Activated T-helper 9 cell treated with anti-CD3 and anti-CD28 coated beads, Interleukin-2, amount 50 U/mL, for 16 hours (primary cell): ENCODE measurements at places on chromosomes 7 and 10.

GRCh38 chr7:6393667-6394056 is 54.1 kb downstream of the DAGLB start:
- no peak for DNase-seq

DNA sequence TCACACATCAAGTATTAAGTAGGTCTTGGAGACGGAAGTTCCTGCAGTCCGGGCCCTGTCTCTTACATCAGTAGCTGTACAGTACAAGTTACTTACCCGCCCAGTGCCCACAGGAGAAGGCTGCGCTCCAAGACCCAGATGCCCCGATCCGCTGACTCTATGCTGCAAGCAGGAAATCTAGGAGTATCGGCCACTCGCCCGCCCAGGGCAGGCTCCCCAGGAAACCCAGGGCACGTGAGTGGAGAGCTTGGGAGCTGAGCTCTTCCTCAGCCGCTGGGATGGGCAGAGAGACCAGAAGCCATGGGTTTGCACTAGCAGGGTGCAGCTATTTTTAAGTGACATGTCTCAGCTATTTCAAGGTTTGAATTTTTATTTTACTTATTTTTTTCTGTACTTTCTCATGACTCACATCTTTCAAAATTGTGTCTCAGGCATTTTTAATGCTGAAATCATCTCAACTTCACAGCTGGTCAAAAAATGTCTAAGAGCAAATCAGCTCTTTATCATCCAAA is 1.9 kb upstream of the GPER1 start:
- no peak for DNase-seq

DNA sequence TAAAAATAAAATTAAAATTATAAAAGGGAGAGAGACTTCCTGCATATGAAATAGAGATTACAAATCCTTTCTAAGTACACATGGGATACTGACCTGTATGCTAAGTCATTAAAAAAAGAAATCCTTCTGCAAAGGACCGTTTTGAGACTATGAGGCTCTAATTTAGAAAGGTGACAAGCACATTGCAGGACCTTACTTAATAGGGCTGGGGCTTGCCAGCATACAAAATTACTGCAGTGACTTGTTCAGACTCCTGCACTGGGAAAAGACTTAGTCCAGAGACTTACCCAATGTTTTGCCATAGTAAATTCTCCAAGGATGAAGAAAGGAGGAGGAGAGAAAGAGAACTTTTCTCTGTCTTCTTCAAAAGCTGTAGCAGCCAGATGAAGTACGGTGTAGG is 193.6 kb downstream of the KCNMA1 start:
- DNase-seq = no peak

DNA sequence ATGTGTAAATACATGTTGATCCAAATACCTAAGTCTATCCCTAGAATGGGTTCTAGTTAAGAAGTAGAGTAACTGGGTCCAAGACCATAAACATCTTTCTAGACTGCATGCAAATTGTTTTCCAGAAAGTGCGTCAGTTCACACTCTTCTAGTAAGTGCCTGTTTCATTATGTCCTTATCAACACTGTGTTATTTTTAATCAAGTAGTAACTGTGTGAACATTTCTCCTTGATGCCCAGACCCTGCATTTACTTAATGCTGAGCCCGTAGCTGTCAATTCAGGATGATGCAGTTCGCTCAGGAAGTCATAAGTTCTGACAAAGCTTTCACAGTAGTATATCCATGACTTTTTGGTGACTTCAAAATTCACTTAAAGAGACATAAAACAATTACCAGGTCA is 374.8 kb downstream of the OTUD1 start:
- DNase-seq = no peak

- DNase-seq = no peak
Observed at GRCh38 chr7:149701495-149702240, 71.7 kb downstream of the ZNF467 start.

- DNase-seq = no peak
Observed at GRCh38 chr10:118610577-118610976, 15.1 kb upstream of the PRLHR start.

DNA sequence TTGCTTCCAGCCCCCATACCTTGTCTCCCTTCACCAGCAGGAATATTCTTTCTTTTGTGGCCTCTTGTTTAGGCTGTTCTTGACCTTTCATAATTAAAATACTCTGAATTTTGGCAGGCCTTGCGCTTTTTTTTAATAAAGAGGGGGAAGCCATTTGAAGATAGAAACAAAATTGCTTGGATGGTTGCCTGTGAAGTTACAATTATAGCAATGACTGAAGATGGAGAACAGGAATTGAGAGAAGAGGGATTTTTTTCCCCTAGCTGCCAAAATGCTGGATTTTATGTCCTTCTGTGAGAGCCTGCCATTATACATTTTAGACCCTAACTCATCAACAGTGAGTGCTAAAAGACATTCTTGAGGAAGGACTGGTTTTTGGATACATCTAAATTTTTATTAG is 24.8 kb downstream of the FGFBP3 start:
- DNase-seq = no peak

GRCh38 chr7:24956021-24956420 is 24.0 kb downstream of the OSBPL3 start:
- DNase-seq = no peak

GRCh38 chr7:44415510-44415909 is 74.9 kb downstream of the NUDCD3 start:
- no peak for DNase-seq

GRCh38 chr7:69619635-69620034 is 21.4 kb downstream of the AUTS2 start:
- DNase-seq = no peak

- no peak for DNase-seq
Observed at GRCh38 chr7:133121175-133121844, 39.4 kb upstream of the CHCHD3 start.

- no peak for DNase-seq
Observed at GRCh38 chr7:113283861-113284260, 165.5 kb upstream of the SMIM30 start.

- DNase-seq = no peak
Observed at GRCh38 chr7:157300369-157300825, 36.4 kb upstream of the DNAJB6 start.

GRCh38 chr7:42913591-42913990 is 1.7 kb upstream of the C7orf25 start:
- DNase-seq = no peak

DNA sequence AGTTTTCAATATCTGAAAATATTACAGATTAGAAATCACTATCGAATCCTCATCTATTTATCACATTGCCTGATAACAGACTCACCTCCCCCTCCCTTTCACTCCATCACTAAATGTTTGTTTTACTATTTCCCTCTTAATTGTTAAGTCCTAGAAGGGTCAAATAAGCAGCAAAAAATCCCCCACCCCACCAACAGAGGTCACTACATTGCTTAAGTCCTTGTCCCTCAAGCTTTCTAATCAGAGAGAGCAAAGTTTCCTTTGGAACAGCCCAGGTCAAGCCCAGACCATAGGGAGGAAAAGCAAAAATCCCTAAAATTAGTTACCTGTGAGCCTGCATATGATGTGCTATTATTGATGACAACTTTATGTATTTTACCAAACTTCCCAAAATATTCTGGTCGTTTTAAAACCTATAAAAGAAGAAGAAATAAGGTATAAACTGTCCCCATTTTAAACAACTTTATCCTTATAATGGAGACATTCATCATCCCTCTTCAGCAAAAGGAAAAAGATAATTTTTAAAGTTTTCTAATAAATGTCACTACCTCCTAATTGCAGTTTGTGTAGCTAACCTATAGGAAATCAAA is 95.0 kb downstream of the CNOT4 start:
- no peak for DNase-seq

GRCh38 chr7:836429-836828 is 4.2 kb downstream of the SUN1 start:
- DNase-seq = no peak

DNA sequence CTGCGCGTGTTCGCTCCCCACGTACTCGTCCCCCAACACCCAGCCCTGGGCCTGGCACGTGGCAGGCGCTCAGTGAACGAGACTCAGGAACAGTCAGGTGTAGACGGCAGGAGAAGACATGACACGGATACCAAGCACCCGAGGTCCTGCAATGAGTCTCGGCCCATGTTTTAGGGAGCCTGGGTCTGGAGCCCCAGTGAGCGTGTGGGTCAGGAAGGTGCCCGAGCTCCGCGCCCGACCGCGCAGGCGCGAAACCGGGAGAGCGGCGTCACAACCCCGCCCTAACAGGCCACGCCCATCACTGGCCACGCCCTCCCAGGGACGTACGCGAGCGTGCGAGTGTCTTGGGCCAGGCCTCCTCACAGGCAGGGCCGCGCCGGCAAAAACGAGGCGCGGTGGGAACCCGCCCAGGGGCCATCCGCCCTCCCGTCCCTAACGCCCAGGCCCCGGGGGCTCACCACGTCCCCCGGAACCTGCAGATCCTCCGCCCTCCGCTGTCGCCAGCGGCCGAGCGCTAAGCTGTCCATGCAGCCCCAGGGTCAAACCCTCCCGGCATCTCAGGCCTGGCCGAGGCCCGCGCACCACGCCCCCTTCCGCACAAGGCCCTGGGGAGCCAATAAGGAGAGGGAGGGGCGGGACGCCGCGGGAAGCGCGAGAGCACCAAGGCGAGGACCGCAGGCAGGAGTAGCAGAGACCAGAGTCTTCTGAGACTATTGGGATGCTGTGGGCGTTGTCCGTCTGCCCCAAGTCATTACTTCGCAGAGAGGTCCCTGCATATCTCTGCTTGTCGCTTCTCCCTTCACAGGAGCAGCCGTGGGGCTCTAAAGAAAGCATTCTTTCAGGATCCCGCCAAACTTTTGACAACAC is at the start of gene C10orf143:
TSS of gene C10orf143 (minus strand) at position 585 of the 867 bp plus-strand sequence. CDS start at position 527, 58 bp downstream.
- DNase-seq = peak; percentile 98

DNA sequence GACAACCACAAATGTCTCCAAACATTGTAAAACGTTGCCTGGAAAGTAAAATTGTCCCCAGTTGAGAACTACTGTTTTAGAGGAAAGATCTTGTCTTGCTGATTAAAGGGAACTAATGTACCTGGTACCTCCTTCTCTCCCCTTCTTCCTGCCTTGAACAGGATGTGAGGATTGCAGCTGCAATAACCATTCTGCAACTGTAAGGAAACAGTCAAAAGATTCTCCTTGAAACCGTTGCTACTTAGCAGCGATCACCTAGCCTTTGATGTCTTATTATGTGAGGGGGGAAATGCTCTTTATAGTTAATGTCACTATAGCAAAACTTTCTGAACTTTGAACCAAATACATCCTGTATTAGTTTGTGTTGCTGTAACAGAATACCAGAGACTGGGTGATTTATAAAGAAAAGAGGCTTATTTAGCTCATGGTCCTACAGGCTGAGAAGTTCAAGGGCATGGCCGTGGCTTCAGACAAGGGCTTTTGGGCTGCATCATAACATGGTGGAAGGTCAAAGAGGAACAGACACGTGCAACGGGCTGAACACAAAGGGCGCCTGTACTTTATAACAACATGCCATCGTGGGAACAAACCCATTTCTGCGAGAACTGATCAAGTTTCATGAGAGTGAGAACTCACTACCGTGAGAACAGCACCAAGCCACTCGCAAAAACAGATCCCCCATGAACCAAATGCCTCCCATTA is 54.2 kb upstream of the PARD3 start:
- no peak for DNase-seq

DNA sequence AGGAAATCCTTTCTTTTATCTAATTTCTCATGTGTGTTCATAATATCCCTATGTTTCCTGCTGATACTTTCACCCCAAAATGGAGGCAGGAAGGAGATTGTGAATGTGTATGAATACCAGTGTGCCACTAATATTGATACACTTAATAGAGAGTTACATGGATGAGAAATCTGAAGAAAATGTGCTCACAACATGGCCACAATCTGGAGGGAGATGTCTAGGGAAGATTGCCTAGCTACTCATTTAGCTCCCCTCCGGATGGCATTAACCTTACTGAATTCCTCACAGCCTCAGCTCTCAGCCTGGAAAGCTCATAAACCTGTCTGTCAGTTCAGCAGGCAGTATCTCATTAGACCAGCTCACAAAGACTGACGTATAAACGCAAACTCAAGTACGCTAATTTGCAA is 23.4 kb upstream of the DMTF1 start:
- DNase-seq = no peak

- no peak for DNase-seq
Observed at GRCh38 chr10:130820880-130821482, 490.5 kb downstream of the TCERG1L start.

- no peak for DNase-seq
Observed at GRCh38 chr7:80671744-80672143, 33.3 kb downstream of the CD36 start.

DNA sequence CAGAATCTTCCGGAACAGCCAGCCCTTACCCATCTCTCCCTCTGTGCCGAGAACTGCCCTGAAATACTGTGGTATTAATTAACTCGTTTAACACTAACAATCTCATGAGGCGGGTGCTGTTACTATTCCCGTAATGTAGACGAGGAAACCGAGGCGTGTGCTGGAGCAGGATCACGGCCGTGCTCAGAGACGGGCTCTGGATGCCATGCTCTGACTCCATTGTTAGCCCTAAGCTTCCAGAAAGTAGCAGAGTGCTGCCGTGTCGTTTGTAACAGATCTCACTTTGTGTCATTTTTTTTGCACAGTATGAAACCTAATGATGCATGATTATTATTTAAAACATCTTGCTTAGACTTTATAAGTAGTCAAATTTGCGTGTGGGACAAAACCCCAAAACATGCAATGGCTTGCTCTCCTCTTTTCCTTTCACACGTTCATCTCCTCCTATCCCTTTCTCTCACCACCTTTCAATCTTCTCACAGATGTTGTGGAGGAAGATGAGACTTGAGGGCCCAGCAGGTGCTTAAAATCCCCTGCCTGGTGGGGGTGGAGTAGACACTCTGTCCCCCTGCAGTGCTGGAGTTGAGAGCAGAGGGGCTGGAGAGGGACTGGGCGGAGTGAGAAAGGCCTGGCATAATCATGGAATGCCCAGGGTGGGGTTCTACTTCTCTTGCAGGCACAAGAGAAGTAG is 482 bp upstream of the ACTR3C start:
- DNase-seq = no peak

- DNase-seq = no peak
Observed at GRCh38 chr7:7793249-7793648, 74.8 kb upstream of the RPA3 start.

DNA sequence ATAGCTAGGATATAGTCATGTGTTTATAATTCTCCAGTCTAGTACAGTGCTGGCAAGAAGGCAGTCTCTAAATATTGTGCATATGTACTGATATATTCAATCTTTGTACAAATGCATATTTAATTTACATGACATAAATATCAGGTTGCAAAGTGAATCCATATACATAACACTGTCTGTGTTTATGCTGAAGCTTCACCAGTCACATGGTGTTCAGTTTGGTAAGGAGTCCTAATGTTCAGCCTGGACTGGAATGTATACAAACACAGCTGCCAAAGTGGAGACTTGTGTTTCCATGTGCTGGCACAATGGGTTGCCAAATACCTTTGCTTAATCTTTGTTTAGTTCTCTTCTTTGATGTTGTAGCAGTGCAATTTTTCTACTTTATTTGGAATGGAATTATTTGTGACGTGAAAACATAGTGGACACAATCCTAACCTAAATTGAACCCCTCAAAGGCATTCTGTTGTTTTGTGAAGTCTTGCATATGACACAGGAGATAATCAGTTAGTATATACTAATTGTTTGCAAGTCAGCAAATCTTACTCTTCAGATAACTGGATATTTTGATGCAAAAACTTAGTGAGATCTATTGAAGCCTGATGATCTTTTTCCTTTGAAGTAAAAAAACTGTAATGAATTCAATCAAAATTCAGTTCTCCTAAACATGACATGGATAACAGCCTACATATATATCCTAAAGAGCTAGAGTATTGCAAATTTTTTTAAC is 17.3 kb upstream of the ARL4A start:
- no peak for DNase-seq
